ENCODE measurements at places on chromosomes 1 and 21.

GRCh38 chr1:162913345-162913744, 52.4 kb upstream of the CCDC190 start:
- no peak for DNase-seq

DNA sequence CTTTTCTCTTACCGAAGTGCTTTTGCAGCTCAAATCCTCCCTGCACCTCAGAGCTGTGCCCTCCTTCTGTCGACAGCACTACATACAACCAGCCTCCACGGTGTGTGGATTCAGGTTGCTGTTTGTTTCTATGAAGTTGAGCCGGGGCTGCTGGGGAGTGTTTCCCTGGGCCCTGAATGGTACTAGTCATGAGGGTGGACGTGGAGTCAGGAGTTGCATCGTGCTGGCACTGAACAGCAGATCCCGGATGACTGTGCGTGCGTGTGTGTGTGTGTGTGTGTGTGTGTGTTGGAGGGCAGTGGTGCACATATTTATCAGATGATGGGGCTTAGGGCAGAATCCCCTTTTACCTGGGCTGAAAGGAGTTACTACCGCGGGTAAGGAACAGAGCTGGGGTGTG, 47.0 kb downstream of the ACTL8 start:
- DNase-seq, result peak; percentile 60

DNA sequence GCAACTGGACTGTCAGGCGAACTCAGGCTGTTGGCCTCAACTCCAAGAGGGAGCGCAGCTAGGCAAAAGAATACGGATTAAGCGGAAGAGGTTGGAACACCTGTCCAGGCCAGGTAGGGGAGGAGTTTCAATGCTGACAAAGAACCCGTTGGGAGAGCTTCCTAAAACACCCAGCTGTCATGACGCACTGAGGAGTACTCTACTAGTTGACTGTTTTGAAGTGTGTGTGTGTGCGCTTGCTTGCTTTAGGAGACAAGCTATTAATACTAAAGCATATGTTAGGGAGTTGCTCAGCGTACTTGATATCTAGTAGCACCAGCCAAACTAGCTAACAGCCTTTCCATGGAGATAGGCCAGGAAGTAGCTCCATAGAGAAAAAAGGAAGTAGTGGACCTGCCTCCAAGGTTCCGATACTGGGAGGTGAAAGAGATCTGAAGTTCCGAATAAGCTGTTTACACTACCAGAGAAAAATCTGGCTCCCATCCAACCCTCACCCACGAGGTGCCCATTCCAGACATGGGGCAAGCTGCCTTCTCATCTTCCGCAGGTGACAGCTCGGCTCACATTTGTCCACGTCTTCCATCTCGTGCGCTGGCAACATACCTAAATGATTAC, 974 bp upstream of the FNBP1L start:
- DNase-seq, result peak; percentile 13

- DNase-seq, result peak; percentile 48
These were observed 136.5 kb downstream of the ZZZ3 start for GRCh38 chr1:77545970-77546369.

DNA sequence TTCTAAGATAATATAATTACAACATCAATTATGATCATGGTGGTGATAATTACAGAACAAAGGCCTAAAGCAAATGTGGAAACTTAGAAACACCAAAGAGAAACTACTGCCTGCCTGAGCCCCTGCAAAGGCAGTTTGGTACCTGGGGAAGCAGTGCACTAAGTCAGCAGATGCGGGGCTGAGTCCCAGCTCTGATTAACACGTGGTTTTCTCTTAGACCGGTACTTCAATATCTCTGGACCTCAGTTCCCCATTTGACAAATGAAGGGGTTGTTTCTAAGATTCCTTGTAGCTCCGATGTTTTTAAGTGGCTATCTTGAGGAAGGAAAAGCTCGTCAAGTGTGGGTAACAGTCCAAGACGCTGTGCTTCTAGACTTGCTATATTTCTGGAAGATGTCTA, 16.7 kb upstream of the PLEKHA6 start:
- no peak for DNase-seq

DNA sequence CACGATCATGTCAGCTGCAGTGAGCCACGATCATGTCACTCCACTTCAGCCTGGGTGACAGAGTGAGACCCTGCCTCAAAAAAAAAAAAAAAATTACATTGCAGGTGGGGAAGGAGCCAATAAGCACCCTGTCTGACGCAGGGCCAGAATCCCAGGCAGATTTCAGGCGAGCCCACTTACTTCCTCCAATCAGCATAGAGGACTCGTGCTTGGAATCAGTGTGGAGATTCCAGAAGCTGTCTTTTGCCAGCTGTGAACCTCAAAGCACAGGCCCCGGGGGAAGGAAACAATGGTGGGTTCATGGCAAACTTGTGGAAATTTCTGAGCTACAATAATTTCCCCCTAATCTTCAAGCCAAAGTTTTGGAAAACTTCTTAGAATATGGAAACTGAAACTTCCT, 178.2 kb upstream of the ZNF644 start:
- DNase-seq, result no peak

- no peak for DNase-seq
These were observed 43.6 kb downstream of the ZBTB8OS start for GRCh38 chr1:32606565-32607371.

- DNase-seq, result no peak
These were observed 102.0 kb downstream of the CRYAA start for GRCh38 chr21:43270800-43271301.

DNA sequence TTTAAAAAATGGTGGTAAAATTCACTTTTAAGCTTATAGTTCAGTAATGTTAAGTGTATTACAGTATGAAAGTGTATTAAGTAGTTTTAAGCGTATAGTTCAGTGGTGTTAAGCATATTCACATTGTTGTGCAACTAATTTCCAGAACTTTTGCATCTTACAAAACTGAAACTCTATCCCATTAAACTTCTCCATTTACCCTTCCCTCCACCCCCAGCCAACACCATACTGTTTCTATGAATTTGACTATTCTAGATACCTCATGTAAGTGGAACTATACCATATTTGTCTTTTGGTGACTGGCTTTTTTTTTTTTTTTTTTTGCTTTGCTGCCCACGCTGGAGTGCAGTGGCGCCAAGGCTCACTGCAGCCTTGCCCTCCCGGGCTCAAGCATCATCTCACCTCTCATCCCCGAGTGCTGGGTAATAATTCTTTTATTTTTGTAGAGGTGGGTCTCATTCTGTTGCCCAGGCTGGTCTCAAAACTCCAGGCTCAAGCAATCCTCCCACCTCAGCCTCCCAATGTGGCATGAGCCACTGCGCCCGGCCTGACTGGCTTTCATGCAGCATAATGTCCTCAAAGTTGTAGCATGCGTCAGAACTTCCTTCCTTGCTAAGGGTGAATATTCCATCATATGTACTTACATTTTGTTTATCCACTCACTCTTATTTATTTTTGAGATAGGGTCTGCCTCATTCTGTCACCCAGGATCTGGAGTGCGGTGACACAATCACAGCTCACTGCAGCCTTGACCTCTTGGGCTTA, 45.1 kb upstream of the BMP8B start:
- no peak for DNase-seq

- no peak for DNase-seq
These were observed 609.8 kb upstream of the NCAM2 start for GRCh38 chr21:20388400-20388799.

- DNase-seq, result no peak
These were observed 22.0 kb downstream of the NSL1 start for GRCh38 chr1:212769459-212770167.

DNA sequence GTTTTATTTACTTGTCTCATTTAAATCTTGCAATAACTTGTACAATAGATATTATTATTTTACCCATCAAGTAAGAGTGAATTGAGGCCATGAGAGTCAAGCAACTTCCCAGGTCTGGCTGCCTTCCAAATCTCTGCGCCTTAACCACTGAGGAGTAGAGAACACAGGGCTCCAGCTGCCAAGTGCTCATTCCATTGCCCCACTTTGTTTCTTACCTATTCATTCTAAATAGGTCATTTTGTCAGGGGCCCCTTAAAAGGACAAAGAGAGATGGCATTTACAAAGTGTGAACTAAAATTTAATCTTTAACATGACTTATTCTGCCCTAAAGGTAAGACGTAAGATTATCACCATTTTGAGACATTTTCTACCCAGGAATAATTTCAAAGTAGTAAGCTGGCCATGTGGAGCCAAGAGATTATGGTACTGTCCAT, 3.5 kb downstream of the PPP1R15B start:
- DNase-seq, result peak; percentile 78

DNA sequence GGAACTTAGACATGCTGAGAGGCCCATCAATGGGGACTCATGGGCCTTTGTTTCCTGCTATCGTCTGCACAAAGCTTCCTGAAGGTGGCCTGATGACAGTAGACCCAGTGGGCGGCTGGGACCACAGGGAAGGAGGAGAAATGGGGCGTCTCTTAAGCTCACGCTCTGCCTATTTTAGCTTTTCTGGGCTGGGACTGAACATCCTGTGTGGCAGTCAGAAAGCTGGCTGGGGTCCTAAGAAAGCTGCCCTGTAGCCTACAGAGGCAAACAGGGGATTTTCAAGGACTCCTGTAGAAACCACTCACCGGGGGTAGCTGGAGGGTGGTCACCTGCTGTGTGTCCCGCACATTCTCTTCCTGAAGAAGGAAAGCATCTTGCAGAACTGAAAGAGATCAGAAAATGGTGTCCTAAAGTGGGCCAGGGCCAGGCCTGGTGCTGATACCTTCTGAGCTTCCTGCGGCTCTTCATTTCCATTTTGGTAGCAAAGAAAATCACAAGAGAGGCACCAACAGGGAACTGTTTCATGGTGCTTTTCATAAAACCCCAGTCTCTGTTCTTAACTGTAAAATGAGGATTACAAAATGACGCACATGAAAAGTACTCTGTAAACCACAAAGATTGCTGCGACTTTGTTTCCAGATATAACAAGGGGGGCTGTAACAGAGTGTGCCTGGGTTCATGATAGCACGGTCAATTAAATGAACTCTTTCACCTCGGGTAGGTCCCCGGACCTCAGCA, 8.6 kb downstream of the ZNF496 start:
- DNase-seq, result no peak

- DNase-seq, result no peak
These were observed 58.5 kb downstream of the SLC45A1 start for GRCh38 chr1:8376358-8376840.

DNA sequence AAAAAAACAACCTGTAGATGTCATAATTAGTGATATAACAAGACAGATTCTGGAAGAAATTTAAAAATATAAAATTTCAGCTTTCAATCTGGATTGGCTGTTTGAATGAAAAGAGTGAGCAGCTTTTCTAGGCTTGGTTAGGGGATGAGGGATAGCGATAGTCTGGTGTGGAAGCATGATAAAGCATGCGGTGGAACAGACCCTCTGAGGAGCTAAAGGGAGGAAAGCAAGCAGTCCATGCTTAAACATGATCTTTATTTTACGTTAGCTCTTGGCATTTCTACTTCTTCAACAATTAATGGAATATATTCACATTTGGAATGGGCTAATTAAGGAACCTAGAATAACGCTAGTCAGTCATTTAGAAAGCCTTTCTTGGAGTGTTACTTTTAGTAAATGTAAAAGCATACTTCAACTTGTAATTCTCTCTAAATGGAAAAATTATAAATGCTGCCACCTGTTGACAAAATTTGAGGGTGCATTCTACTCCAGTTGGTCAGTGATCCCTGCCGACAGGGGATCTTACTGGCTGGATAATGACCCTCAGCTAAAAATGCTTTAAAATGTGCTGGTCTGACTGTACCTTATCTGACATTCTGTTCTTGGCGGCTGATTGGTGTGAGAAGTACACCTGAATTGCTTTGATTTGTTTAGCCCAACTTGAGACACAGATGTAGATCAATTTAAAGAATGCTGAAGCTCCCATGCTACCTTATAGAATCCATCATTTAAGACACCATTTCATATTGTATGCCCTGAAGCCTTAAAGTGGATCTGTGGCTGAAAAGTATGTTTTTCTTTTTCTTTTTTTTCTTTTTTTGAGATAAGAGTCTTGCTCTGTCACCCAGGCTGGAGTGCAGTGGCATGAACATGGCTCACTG, 61.2 kb downstream of the AK4 start:
- DNase-seq, result peak; percentile 69

DNA sequence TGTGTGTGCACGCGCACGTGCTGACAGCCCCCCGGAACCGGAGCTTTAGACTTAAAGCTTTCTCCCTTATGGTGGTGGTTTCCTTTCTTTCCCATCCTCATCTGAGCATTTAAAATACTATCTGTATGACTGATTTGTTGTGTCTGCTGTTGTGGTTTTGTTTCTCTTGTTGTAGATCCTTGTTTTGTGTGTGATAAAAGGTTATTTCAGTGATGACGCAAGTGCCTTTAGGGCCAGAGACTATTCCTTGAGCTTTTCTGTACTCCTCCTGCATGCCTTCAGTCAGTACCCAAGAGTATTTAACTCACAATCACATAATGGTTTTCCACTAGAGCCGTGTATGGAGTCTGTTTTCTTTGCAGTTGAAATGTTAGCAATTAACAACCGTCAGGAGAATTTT, 45.4 kb downstream of the LCA5L start:
- DNase-seq, result no peak

GRCh38 chr1:202205523-202206190, 12.1 kb downstream of the LGR6 start:
- DNase-seq, result no peak

- DNase-seq, result peak; percentile 43
These were observed 30.2 kb downstream of the S100A6 start for GRCh38 chr1:153505576-153505975.

DNA sequence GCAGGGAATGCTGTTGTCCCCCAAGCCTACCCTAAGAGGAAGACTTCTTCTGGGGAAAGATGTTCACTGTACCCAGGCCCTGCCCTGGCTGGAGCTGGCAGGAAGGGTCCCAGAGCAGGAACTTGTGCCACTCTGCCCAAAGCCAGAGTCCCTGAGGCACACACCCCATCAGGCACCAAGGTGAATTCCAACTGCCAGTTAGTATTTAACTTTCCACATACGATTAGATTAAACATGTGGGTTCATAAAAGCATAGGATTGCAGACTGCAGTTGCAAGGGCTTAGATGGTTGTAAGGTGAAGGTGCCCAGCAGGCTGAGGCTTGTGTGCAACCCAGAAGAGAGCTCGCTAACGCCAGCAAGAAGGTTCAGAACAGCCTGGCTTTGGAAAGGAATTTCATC, at the start of gene KCNE2:
Gene KCNE2 (plus strand): TSS at position 274 of the 400 bp plus-strand sequence. CDS start 6,473 bp downstream, outside the sequence.
- DNase-seq, result no peak

GRCh38 chr1:236484310-236484971, 39.3 kb upstream of the LGALS8 start:
- no peak for DNase-seq
